ENCODE measurements at places on chromosomes 6 and 20.

GRCh38 chr20:50892394-50892793, 38.8 kb downstream of the ADNP start:
- no peak for DNase-seq

DNA sequence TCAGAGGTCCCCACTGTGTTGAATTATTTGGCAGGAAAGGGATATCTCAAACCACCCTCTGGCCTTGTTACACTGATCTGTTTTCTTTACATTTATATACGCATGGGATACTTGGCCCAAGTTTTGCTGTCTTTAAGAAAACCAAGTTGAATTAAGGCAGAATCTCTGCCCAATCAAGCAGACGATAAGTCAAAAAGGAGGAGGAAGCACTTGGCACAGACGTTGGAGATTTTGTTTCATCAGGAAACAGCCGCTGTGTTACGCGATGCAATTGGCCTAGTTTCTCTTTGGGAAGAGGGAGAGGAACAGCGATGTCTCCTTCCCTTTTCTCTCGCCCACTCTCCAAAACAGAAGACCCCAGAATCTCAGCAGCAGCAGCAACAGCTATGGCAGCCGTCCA, 20.2 kb upstream of the NAA20 start:
- DNase-seq, result no peak

DNA sequence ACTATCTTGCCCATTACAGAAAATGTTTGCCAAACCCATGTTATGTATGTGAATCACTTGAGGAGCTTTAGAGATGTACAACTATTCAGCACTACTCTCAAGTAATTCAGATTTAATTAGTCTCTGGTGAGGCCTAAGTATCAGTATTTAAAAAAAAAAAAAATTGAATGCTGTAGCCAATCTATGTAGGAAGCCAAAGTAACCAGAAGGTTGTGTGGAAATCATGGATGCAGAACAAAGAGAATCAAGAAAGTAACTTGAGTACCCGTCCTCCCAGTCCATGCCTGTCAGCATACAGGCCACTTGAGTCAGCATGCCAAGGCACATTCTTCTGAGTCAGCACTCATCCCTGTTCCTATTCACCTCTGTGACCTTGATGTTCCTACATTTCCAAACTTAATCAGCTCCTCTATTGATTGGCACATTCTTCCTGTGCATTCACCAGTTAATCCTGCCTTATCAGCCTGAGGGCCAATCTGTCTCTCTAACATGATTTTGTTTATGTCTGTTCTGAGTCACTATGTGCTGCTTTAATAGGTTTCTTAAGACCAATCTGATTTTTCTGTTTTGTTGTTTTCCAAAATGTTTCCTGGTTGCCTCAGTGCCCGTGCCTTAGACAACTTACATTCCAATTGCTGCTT, 165.6 kb downstream of the KCNQ5 start:
- DNase-seq, result no peak

DNA sequence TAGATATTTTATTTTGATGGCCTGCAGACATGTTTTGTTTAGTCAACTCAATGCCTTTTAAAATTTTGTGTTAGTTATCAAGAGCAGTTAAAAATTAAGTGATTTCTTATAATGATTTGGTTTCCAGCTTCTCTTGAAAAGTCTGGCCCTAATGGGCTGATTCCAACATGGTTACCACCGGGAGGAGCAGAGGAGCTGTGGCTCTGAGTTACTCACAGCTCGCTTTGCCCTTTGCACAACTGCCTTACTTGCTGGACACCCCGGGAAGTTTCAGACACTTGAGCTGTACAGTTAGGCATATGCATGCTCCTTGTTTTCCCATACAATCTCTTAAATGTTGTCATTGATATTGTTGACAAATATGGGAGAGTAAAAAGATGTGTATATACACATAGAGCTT, 173.1 kb upstream of the MMS22L start:
- DNase-seq, result no peak

GRCh38 chr6:136137008-136137692, 113.0 kb downstream of the MTFR2 start:
- DNase-seq, result no peak

GRCh38 chr6:143336446-143337152, 113.9 kb downstream of the ADAT2 start:
- no peak for DNase-seq

GRCh38 chr6:30761791-30762429, 17.6 kb upstream of the IER3 start:
- no peak for DNase-seq

DNA sequence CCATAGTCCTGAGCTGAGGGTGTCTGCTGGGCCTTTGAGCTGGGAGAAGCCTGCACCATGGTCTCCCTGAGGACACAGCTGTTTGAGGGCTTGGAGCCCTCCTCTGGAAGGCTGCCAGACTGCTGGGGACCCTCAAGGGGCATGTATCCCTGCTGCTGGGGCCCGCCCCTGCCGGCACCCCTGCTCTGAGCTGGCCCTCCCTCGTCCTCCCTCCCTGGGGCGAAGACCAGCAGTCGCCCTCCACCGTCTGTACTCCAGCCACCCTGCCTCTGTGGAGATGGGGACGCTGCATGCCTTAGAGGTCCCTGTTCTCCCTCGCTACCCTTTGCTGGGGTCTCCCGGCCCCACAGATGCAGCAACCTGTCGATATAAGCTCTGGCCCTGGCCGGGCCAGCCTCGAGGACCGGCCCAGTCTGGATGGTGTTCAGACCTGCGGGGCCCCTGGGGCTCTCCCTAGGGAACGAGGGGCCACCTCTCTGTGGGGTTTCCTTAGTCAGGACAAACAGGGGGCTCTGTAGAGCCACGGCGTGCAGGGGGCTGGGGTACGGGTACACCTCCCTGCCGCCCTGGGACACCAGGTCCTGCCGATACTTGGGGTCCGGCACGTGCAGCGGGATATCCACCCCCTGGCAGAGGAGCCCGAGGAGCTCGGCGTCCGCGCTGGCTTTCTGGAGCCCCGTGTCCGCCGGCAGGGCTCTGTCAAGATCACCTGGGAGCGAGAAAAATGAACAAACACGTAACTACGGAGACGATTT, 11.0 kb downstream of the DACT2 start:
- DNase-seq, result no peak

- DNase-seq, result no peak
These were observed 3.6 kb upstream of the DSN1 start for GRCh38 chr20:36777167-36777566.

- DNase-seq, result no peak
These were observed 298.5 kb upstream of the JAG1 start for GRCh38 chr20:10972219-10972860.

DNA sequence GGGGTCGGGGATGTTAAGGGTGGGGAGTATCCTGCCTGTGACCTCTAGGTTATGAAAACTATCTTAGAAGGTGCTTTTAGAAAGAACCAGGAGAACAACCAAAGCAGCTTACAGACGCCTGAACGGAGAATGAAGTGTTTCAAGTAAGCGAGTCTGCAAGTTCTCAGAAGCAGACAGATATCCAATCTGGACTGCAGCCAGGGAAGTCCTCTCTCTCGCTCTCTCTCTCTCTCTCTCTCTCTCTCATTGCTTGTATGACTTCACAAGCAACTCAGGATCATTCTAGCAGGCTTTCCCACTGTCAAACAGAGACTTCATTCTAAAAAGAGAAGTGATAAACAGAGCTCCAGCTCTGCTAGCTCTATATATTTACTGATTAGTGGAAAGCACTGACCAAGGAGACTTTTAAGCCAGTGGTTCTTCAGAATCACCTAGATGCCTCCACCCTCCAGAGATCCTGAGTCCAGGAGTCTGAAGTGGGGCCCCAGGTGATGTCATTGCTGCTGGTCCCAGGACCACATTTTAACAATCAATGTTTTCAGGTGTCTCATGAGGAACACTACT, 6.0 kb downstream of the TCF21 start:
- DNase-seq, result no peak

GRCh38 chr6:132188556-132189264, 212.6 kb downstream of the MOXD1 start:
- no peak for DNase-seq

- no peak for DNase-seq
These were observed 105.9 kb downstream of the HIVEP2 start for GRCh38 chr6:142838821-142839685.

- no peak for DNase-seq
These were observed 20.9 kb downstream of the KCTD20 start for GRCh38 chr6:36463676-36464075.

- no peak for DNase-seq
These were observed 124.6 kb upstream of the THEMIS start for GRCh38 chr6:128025478-128025877.

- no peak for DNase-seq
These were observed 46.4 kb upstream of the TGM2 start for GRCh38 chr20:38211200-38212097.

GRCh38 chr6:56387621-56388414, 140.4 kb upstream of the COL21A1 start:
- no peak for DNase-seq

- DNase-seq, result no peak
These were observed 91.7 kb downstream of the SCML4 start for GRCh38 chr6:107732461-107732860.

DNA sequence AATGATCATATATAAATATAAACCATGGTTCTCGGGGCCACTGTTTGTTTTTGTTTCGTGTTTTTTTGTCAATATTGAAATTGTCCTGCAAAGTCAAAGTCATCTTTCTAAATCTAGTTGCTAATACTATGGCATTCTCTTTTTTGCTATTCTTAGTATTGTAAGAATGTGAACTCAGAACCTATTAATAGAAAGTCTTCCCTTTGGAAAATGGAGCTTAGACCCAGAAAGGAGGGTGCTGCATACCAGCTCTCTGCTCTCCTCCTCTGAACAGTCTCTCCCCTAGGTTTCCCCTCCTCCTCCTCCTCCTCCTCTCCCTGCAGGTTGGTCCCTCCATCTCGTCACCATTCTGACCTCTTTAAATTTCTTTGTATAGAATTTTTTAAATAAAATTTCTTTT, 150.4 kb upstream of the CCN2 start:
- no peak for DNase-seq

DNA sequence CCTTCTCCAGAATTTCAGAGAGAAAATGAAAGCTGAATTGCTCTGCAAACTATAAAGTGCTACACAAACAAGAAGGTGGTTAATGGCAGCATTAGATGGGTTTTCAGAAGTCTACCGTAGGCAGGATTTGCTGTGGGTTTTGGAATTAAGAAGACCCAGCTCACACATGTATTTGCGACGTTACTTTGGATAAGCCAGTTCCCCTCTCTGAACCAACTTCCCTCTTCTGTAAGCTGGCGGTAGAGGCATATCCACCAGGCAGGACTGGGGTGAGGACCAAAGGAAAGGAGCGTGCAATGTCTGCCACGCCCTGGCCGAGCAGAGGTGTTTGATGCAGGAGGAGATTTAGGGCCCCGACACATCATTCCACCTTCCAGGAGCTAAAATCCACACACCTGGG, 6.9 kb downstream of the RSPO4 start:
- no peak for DNase-seq

DNA sequence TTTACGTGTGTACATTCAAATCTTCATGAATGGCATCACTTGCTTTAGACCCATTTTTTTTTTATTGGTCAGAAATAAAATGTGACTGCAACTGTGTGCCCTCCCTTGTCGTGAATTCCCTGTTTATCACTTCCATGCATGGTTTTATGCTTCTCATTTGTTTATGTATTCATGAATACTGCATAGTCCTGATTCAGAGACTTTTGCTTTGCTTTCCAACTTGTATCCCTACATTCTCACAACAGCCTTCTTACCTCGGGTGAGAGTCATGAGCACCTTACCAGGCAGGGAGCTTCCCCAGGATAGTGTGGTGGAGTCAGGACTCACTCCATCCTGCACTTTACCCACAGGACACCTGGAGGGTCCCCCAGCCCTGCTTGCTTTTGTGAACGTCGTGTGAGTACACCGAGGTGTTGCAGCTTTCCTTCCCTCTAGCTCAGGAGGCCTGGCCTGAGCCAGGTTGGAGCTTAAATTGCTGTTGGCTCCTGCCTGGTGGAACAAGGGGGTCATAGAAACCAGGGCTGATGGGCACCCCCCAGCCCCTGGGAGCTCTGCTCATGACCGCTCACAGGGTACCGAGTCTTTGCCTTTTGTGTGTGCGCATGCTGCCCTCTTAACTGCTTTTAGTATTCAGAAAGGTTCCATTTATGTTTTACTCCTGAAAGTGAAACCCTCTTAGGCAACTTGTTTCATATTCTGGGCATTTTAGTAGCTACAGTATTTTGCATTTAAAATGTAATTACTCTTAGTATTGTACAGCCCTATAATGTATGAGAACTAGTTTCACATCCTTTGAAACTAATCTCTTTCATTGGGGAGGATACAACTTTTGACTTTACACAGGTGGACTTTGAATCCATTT, 66.0 kb downstream of the CDS2 start:
- DNase-seq, result no peak

DNA sequence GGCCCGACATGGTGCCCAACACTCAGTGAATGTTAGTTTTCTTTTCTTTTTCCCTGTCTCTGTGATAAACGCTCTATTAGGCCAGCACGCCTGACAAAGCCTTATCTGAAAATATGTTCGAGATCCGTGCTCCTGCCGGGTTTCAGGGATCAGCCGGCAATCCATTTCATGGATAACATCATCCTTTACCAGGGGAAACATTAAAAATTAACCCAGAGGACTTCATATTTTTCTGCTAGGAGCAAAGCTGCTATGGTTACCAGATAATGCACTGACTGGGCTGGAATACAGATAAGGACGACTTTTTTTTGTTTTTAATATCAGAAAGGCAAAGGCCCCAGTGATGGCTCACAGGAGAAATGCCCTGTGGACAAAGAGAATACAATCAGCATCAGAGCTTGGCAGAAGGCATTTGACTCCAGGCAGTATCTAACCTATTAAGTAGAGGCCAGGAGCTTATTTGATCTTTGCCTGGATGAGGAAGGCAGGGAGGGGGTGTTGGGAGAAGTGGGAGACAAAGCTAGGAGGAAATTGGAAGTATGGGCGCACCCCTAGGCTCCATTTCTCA, 482.0 kb upstream of the CHD6 start:
- DNase-seq, result no peak

DNA sequence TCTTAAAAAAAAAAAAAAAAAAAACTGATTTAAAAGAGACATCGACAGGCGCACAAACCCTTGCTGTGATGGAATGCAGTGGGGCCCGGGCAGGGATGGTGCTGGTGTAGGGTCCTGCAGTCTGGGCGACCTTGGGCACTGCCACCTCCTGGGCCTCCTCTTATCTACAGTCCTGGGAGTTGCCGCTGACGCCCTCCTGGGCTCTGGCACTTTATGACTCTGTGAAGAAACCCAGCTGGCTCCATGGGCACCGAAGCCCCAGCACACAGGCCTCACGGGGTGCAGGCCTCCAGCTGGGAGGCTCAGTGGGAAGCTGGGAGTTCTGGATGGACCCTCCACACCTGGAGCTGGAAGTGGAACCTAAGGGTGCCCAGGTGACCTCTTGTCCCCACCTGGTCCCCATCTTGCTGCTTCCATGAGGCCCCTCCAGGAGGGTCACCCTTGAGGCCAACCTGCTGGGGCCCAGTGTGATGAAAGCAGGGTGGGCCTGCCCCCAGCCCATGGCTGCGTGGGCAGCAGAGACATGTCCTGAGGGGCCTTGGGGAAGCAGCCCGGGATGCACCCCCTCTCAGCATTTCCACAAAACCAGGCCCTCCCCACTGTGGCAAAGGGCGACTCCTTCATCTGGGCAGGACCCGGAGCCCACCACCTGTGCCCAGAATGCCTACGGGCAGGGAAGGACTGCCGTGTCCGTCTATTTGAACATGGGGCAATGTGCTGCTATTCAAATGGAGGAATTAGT, 104.9 kb downstream of the ASXL1 start:
- DNase-seq, result no peak

Measured in activated CD4-positive, CD25-positive, alpha-beta regulatory T cell treated with anti-CD3 and anti-CD28 coated beads, Interleukin-2, amount 50 U/mL, for 16 hours (primary cell).